ENCODE measurements at places on chromosomes 1 and 21. TPM values are rescaled to one million over a fixed set of nuclear protein-coding genes. Genes with fewer than 3 reads are reported as not detected.

Gene TFB2M
- total RNA-seq: 23.4 TPM

Gene CFHR3
- not detected for total RNA-seq

Gene CLIC4
- total RNA-seq: 199 TPM

Gene BMP8B
- total RNA-seq: 1.0 TPM

Gene RGS7
- total RNA-seq: not detected

Gene GRIK1
- not detected for total RNA-seq

Gene SHISAL2A
- total RNA-seq: not detected

Gene RGS4
- total RNA-seq: 0.07 TPM
